ENCODE measurements at places on chromosomes 6 and 20.

- H3K4me1 ChIP-seq, result no peaks in the 10 kb centered on the region
- no peak overlapping the region for H3K27ac ChIP-seq
- H3K27me3 ChIP-seq, result no peaks in the 10 kb centered on the region
- H3K36me3 ChIP-seq, result no peaks in the 10 kb centered on the region
- no peak for DNase-seq
Measured at GRCh38 chr6:156454867-156455266, 322.3 kb upstream of the ARID1B start.

GRCh38 chr20:54633374-54634355, 158.3 kb downstream of the DOK5 start:
- DNase-seq, result no peak
- H3K4me1 ChIP-seq, result no peaks in the 10 kb centered on the region
- no peak overlapping the region for H3K27ac ChIP-seq
- peaks cover 19% of the 10 kb centered on the region for H3K27me3 ChIP-seq
- H3K4me3 ChIP-seq, result no peak overlapping the region

GRCh38 chr6:42088101-42088591, 37.8 kb downstream of the TAF8 start:
- peak; percentile 65 for DNase-seq
- peaks cover 14% of the 10 kb centered on the region for H3K4me1 ChIP-seq
- H3K4me3 ChIP-seq, result no peak overlapping the region

GRCh38 chr6:109740787-109741186, 49.7 kb downstream of the FIG4 start:
- H3K27me3 ChIP-seq, result no peaks in the 10 kb centered on the region
- no peak for DNase-seq

- peak; percentile 55 for DNase-seq
- H3K27ac ChIP-seq, result no peak overlapping the region
- no peak overlapping the region for H3K4me3 ChIP-seq
- H3K4me1 ChIP-seq, result no peaks in the 10 kb centered on the region
- peaks cover 7% of the 10 kb centered on the region for H3K36me3 ChIP-seq
Measured at GRCh38 chr6:161139766-161140553, 133.9 kb downstream of the AGPAT4 start.

DNA sequence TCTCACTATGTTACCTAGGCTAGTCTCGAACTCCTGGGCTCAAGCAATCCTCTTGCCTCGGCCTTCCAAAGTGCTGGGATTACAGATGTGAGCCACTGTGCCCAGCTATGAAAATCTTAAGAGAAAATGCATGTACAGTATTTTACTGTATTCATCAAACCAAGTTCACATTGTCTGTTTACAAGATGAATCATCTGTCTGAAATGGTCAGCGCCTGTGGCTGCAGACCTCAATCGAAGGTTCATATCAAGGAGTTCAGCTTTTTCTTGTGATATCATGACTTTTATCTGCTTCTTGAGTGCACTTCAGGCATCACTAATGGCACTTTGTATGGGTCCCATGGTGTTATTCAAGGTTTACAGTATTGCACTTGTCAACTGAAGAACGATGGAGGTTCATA, 155.1 kb downstream of the SLC16A10 start:
- DNase-seq, result no peak
- no peak overlapping the region for H3K27ac ChIP-seq
- H3K27me3 ChIP-seq, result peaks cover 24% of the 10 kb centered on the region
- no peak overlapping the region for H3K4me3 ChIP-seq
- no peaks in the 10 kb centered on the region for H3K4me1 ChIP-seq
- no peaks in the 10 kb centered on the region for H3K36me3 ChIP-seq

DNA sequence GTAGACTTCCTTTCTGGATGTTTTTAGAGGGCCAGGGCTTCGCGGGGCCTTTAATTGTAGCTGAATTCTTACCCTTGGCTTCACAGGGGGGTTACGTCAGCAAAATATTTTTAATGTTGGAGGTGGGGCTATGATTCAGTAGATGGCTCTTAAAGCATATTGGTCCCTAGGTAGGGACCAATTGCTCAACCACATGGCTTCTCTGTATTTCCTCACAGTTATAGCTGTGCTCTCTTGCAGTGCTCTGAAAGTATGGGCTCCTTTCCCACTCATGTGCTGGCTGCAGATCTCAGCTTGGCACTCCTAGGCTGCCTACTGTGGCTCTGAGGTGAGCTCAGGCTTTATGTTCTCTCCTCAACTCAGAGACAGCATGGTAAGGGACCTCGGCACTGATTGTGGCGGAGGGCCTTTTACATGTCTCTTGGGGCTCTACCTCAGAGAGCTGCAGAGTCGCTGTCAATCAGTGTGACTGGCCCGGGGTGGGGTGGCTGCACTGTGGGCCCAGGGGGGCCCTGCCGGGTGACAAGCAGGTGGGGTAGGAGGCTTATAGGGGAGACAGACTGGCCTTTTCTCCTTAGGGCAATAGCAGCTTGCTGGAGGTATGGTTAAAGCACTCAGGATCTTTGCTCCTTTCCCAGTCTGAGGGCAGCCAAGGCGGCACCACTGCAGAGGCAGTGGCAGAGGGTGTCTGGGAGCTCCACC, 318.0 kb downstream of the DOK5 start:
- no peaks in the 10 kb centered on the region for H3K27me3 ChIP-seq
- DNase-seq, result no peak
- H3K4me3 ChIP-seq, result no peak overlapping the region
- no peak overlapping the region for H3K27ac ChIP-seq

DNA sequence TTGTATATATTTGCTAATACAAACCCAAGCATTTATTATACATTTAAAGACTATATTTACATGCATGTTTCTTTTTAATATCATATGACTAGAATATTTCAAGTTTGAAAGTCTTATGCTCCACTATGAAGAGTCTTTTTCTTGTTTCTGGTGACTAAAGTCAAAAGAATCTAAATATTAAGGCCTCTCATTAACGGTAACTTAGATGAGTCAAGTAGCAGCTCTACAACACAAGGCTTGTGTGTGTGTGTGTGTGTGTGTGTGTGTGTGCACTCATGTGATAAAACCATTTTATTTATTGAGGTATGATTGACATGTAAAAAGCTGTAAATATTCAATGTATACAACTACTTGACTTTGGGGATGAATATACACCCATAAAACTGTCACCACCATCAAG, 275.6 kb downstream of the TFAP2B start:
- no peak for DNase-seq
- no peaks in the 10 kb centered on the region for H3K27me3 ChIP-seq
- H3K4me1 ChIP-seq, result peaks cover 10% of the 10 kb centered on the region
- H3K36me3 ChIP-seq, result no peaks in the 10 kb centered on the region
- H3K4me3 ChIP-seq, result no peak overlapping the region

- H3K4me1 ChIP-seq, result peaks cover 34% of the 10 kb centered on the region
- H3K27ac ChIP-seq, result peak overlapping the region; percentile 86
- DNase-seq, result no peak
- no peaks in the 10 kb centered on the region for H3K27me3 ChIP-seq
Measured at GRCh38 chr6:40963019-40963418, 76.0 kb downstream of the UNC5CL start.

- H3K36me3 ChIP-seq, result no peaks in the 10 kb centered on the region
- no peak within 1 kb of the TSS for H3K27ac ChIP-seq
- H3K4me1 ChIP-seq, result peaks cover 35% of the 10 kb centered on the region
Measured at GRCh38 chr20:3239026-3239866, at the start of gene SLC4A11. Gene SLC4A11 (minus strand): TSS chr20:3239190. CDS start chr20:3239137, 53 bp downstream.

GRCh38 chr20:41848180-41848579, 230.0 kb upstream of the CHD6 start:
- no peak overlapping the region for H3K4me3 ChIP-seq
- H3K36me3 ChIP-seq, result no peaks in the 10 kb centered on the region
- no peak for DNase-seq
- H3K4me1 ChIP-seq, result no peaks in the 10 kb centered on the region

- peaks cover 6% of the 10 kb centered on the region for H3K36me3 ChIP-seq
- no peaks in the 10 kb centered on the region for H3K27me3 ChIP-seq
- no peak overlapping the region for H3K4me3 ChIP-seq
- H3K4me1 ChIP-seq, result no peaks in the 10 kb centered on the region
Measured at GRCh38 chr6:147407571-147407970, 100.9 kb upstream of the SAMD5 start.

DNA sequence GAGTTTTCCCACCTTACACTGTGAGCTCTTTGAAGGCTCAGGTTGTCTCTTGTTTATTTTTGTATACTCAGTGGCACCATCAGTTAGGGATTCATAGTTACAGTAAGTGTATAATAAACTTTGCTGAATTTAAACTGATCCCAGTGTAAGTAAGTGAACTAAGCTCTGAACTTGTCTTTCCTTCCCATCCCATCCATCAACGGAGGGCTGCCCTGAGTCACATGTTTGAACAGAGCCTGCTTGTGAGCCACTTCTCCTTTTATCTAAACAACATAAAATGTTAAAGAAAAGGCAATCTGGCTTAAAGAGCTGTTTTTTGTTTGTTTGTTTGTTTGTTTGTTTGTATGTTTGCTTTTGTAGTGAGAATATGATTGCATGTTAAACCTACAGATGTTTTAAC, 185.7 kb upstream of the MARCKS start:
- H3K4me3 ChIP-seq, result no peak overlapping the region
- no peaks in the 10 kb centered on the region for H3K27me3 ChIP-seq
- no peak for DNase-seq

DNA sequence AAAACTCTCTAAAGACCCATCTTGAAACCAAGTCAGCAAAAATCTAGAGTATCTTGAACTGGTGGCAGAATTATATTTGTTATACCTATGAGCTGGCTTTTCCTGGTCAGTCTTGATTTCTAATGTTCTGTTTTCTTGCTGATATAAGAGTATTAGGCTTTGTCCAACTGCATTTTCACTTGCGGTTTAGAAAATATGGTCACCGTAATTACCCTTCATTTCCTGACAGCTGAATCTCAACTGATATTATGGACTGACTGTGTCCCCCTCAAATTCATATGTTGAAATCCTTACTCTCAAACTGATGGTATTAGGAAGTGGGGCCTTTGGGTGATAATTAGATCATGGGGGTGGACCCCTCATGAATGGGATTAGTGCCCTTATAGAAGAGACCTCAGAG, 72.1 kb downstream of the TXLNB start:
- no peak for DNase-seq
- H3K36me3 ChIP-seq, result no peaks in the 10 kb centered on the region
- no peaks in the 10 kb centered on the region for H3K27me3 ChIP-seq
- H3K4me3 ChIP-seq, result no peak overlapping the region

- H3K4me3 ChIP-seq, result no peak overlapping the region
- no peaks in the 10 kb centered on the region for H3K4me1 ChIP-seq
- DNase-seq, result no peak
- no peak overlapping the region for H3K27ac ChIP-seq
Measured at GRCh38 chr6:166418691-166419143, 36.0 kb upstream of the MPC1 start.

DNA sequence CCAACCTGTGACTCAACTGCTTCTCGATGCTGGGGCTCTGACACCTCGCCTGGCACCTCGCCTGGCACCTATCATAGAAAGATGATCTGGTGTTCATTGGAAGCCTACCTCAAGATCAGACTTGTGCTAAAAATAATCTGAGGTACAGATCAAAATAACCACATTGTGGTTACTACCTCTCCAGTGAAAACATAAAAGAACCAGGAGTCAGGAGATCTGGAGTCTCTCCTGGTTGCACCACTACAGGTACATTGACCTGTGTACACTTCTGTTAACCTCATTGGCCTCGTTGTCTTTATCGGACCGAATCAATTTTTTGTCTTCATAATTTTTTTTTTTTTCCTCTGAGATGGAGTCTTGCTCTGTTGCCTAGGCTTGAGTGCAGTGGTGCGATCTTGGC, 695.9 kb downstream of the HDGFL1 start:
- H3K27ac ChIP-seq, result no peak overlapping the region
- H3K36me3 ChIP-seq, result peaks cover 3% of the 10 kb centered on the region
- H3K27me3 ChIP-seq, result no peaks in the 10 kb centered on the region
- no peak overlapping the region for H3K4me3 ChIP-seq

GRCh38 chr6:5851261-5851757, 155.4 kb downstream of the NRN1 start:
- no peaks in the 10 kb centered on the region for H3K36me3 ChIP-seq
- no peak overlapping the region for H3K4me3 ChIP-seq
- no peak overlapping the region for H3K27ac ChIP-seq
- no peaks in the 10 kb centered on the region for H3K4me1 ChIP-seq
- H3K27me3 ChIP-seq, result peaks cover 48% of the 10 kb centered on the region

- peak; percentile 87 for DNase-seq
- peaks cover 32% of the 10 kb centered on the region for H3K4me1 ChIP-seq
Measured at GRCh38 chr6:136788069-136788902, 4.0 kb downstream of the MAP3K5 start.

GRCh38 chr6:15623276-15624116, 39.3 kb downstream of the DTNBP1 start:
- DNase-seq, result peak; percentile 37
- H3K27me3 ChIP-seq, result no peaks in the 10 kb centered on the region
- H3K4me1 ChIP-seq, result peaks cover 11% of the 10 kb centered on the region
- H3K4me3 ChIP-seq, result no peak overlapping the region
- no peaks in the 10 kb centered on the region for H3K36me3 ChIP-seq

DNA sequence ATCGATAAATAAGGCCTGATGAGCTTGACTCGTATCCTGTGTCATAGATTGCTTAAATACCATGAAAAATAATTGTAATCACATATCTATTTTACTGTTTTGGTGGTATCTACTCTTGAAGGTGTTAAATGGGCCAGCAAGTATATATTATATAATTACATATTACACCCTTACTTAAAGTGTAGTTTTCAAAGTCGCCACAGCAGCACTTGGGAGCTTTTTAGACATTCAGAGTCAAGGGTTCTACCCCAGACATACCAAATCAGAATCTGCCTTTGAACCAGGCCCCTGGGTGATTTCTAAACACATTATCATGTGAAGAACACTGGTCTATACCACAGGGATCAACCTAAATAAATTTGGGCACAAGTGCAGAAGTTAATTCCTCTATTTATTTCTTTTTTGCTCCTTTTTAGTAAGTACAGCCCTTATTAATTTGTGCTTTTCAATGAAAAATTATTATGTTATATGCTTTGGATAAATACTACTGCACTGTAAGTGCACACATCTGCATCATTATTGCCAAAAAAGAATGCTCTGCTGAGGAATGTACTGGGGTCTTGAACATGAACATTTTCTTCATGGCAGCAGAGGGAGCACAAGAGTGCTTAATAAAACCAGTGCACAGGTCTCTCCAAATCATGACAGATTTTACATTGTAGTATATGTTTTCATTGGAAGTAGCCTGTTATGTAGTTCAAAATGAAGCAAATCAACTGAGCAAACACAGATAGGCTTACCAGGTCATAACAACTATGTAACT, 3.1 kb upstream of the ATXN1 start:
- no peak overlapping the region for H3K27ac ChIP-seq
- DNase-seq, result no peak
- H3K27me3 ChIP-seq, result no peaks in the 10 kb centered on the region
- no peaks in the 10 kb centered on the region for H3K36me3 ChIP-seq
- peaks cover 13% of the 10 kb centered on the region for H3K4me1 ChIP-seq
- no peak overlapping the region for H3K4me3 ChIP-seq

GRCh38 chr6:159649441-159649840, 43.6 kb downstream of the SOD2 start:
- no peak overlapping the region for H3K27ac ChIP-seq
- H3K36me3 ChIP-seq, result peaks cover 7% of the 10 kb centered on the region
- no peak for DNase-seq
- no peak overlapping the region for H3K4me3 ChIP-seq
